ENCODE measurements at places on chromosomes 13 and 19.

DNA sequence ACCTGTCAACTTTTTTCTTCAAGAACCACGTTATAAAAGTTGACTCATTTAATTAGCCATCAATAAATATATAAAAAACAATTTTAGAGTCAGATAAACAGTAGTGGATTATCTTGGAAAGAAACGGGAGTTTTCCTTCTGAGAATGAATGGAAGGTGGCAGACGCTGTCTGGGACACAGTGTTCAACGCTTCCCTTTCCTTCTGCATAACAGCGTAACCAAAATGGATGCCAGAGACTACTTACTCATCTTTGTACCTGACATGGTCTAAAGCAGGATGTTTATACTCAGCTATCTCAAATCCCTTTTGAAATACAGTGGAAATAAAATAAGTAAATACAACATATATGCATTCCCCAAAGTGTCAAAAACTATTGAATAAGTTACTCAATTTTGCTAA lies 195.2 kb downstream of the LHFPL6 start:
- no peak for DNase-seq

GRCh38 chr19:33248553-33248953 lies 22.9 kb upstream of the SLC7A10 start:
- no peak for DNase-seq

DNA sequence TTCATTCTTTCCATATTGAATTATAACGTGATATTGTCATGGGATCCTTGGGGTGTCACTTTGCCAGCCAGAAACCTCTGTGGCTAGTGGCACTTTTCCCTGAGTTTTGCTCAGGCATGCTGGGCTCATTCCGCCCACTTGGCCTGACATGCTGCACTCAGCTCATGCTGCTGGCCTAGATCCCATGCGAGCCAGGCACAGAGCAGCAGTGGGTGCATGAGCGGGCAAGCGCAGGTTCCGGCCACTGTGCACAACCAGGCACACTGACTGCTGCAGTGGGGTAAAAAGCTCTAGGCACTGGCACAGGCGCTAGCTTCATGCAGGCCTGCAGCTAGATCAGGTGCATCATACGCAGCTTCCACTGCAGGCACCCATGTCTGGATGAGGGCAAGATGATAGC lies 221.2 kb downstream of the MAB21L1 start:
- no peak for DNase-seq

- DNase-seq, result peak; percentile 11
Observed at GRCh38 chr13:20160306-20161274, at the start of gene GJA3. TSS of gene GJA3 (minus strand) at chr13:20161052. CDS start at chr13:20143288, 17,764 bp downstream.

- no peak for DNase-seq
Observed at GRCh38 chr13:98313023-98313921, 136.2 kb upstream of the RNF113B start.

DNA sequence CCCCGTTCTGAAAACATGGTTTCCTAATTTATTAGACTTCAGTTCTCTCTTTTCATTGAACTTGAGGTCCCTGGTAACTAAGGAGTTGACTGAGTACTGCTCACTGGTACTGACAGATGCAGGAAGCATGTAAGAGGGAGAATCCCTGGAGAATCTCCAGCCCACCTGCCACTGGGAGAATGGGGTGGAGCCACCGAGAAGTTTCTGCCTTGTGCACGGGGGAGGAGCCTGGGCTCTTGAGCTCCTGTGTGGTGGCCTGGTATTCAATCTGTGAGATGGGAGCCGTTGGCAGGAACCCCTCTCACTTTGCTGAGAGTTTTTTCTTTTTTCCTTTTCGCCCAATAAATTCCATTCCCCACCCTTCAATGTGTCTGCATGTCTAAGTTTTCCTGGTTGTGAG lies 13.2 kb upstream of the AKAP11 start:
- DNase-seq, result no peak

- DNase-seq, result peak; percentile 95
Observed at GRCh38 chr13:46804391-46804815, 7.4 kb upstream of the ESD start.

DNA sequence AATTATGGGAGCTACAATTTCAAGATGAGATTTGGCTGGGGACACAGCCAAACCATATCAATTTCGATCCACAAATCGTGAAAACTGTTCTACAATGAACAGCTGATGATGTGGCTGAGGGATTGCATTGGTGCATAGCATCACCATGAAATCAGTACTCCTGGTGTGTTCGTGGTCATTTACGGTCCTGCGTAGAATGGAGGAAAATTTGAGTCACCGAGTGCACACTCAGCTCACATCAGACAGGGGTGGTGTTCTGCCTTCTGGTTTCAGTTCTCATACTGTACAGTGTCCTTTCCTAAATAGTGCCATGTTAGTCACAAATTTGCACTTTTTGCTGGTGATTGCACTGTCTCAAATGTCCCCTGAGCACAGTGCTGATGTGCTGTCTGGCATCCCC lies 39.2 kb downstream of the MYH14 start:
- no peak for DNase-seq

DNA sequence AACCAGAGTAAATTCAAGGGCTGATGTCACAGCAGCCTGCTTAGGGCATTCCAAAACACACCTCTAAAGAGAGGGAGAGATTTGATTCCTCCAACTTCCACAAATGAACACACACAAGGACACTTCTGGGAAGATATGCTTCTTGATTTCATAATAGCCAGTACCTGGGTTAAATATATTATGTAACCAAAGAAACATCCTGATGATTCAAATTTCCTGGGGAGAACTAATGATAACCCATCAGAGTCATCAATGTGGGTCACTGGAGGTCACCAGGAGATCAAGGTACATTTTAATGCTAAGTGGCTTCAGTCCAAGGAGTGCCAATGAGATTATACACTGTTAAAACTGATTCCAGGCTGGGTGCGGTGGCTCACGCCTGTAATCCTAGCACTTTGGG lies 54.0 kb upstream of the DOCK9 start:
- no peak for DNase-seq

- DNase-seq, result peak; percentile 35
Observed at GRCh38 chr13:73741111-73741510, 393.1 kb downstream of the KLF12 start.

- DNase-seq, result no peak
Observed at GRCh38 chr13:113930671-113931637, 42.9 kb downstream of the C13orf46 start.

GRCh38 chr13:25319771-25320170 lies 18.3 kb downstream of the NUP58 start:
- peak; percentile 47 for DNase-seq

- DNase-seq, result no peak
Observed at GRCh38 chr13:47747901-47748300, 253.2 kb downstream of the SUCLA2 start.

DNA sequence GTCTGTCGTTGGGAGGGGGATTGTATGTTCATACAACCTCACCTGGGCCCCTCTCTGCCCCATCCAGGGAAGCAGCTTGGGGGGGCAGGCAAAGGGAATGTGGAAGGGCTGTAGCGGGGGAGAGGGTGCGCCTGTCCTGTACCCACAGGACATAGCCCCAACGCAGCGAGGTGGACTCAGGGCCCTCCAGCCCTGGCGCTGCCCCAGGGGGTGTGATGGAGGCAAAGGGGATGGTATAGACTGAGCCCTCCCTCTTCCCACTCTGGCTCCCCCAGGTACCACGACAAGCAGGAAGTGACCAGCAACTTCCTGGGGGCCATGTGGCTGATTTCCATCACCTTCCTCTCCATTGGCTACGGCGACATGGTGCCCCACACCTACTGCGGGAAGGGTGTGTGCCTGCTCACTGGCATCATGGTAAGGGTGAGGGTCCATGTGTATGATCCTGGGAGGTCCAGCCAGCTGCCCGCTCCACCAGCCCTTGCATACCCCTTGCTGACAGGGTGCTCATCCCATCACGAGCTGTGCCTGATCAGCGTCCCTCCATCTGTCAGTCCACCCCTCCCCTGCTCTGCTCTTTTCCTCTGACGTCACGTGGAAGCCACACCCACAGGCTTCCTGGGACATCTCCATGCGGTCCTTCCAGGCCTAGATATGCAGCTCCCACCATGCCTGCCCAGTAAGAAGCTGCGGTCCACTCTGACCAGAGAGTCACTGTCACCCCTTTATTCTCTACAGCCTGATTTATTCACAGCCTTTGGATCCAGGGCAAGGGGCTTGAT lies 18.3 kb downstream of the KCNN1 start:
- no peak for DNase-seq

DNA sequence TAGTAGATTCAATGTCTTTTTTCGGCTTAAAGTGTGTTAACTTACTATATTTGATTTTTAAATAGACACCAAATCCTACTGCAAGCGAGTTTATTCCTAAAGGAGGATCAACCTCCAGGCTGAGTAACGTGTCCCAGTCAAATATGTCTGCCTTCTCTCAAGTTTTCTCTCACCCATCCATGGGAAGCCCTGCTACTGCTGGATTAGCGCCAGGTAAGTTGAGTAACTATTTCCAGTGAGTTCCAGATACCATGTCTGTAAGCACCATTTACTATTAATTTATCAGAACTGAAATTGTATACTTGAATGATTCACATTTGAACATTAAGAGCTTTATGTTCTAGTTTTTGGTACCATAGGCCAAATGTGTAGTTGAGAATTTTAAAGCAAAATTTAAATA lies 81.8 kb downstream of the PAN3 start:
- peak; percentile 81 for DNase-seq

DNA sequence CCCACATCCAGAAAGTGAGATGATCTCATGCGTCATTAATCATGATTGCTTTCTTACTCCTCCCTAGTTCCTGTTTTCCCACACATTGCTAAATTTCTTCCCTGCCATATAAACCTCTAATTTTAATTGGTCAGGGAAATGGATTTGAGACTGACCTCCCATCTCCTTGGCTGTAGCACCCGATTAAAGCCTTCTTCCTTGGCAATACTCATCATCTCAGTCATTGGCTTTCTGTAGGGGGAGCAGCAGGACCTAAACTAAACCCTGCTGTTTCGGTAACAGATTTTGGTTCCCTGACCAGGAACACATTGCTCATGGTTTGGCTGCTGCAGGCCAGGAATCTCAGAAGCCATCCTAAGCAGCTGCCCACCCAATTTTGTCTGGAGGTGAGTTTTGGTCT lies 61.7 kb downstream of the SPRYD7 start:
- DNase-seq, result no peak

DNA sequence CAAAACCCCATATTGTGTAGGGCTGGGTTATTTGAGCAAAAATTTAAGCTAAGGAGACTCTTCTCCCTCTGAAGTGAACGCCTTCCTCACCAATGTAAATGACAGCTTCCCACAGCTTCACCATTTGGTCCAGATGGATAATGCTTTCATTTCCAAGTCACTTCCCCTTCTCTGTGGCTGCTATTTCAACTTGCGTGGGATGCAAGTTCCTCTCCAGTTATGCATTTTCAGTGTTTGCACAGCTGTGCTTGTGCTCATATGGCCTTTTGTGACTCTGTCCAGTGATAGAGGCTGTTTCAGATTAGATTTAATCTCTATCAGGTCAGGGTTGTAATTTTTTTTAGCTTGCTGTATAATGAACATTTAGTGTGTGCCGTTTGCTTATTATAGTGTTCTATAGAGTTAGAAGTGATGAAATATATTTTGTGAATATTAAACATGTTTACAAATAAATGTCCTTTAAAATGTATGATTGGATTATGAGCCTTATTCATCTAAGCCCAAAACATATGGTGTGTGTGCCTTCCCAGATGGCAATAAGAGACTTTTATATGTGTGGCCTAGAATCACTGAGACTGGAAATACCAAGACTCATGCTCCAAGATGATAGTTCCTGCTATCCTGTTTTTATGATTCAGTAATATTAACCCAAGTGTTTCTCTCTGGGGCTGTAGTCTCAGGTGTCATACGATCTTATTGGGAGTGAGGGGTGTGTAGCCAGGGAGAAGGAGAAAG lies 86.6 kb downstream of the TNFRSF19 start:
- peak; percentile 83 for DNase-seq

DNA sequence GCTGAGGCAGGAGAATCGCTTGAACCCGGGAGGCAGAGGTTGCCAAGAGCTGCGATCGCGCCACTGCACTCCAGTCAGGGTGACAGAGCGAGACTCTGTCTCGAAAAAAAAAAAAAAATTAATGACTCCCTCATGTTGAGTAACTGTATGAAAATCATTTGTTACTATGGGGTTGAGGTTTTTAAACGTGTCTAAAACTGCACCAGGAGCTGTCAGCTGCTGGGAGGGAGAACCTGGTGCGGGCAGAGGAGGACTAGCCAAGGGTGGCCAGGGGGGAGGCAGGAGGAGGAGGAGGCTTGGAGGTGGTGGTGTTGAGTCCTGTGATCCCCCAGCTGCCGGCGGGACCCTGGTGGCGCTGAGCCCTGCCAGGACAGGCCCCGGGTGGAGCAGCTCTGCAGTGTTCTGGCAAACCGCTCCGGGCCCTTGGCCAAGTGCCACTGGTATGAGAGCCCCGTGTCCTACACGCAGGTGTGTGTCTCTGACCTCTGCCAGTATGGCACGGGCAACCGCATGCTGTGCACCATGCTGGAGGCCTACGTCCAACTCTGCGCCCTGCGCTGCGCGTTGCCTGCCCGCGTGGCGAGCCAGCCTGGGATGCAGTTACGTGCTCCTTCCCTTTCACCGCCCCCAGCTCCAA lies 17.1 kb upstream of the FXYD3 start:
- DNase-seq, result no peak

- no peak for DNase-seq
Observed at GRCh38 chr13:98537306-98537705, 39.6 kb downstream of the STK24 start.

GRCh38 chr13:51881296-51881695 lies 19.5 kb downstream of the CCDC70 start:
- DNase-seq, result no peak

DNA sequence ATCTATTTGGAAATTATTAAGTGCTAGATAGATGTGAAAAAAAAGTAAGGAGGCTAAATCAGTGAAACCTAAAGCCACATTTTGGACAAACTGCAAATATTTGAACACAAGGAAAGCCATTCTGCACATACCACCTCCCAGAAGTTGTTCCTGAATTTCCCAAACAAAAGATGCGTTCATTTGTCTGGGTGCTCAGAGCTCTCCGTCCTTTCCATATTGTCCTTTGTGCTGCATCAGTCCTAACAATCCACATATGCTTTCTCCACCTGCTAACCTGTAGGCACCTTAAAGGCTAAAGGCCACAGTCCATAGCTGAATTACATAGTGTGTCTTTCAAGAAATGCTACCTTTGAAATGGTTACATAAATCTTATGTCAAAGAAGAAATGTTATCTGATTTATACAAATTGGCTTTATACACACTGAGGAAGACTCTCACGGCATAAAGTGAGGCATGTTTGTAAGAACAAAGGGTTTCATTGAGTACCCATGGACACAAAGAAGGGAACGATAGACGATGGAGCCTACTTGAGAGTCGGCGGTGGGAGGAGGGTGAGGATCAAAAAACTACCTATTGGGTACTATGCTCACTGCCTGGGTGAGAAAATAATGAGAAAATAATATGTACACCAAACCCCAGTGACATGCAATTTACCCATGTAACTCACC lies 182.0 kb downstream of the RGCC start:
- no peak for DNase-seq

GRCh38 chr13:75341028-75341427 lies 140.9 kb downstream of the TBC1D4 start:
- no peak for DNase-seq

All from choroid plexus epithelial cell (primary cell).